Memory B cell (primary cell): ENCODE measurements at places on chromosomes 16 and 17.

DNA sequence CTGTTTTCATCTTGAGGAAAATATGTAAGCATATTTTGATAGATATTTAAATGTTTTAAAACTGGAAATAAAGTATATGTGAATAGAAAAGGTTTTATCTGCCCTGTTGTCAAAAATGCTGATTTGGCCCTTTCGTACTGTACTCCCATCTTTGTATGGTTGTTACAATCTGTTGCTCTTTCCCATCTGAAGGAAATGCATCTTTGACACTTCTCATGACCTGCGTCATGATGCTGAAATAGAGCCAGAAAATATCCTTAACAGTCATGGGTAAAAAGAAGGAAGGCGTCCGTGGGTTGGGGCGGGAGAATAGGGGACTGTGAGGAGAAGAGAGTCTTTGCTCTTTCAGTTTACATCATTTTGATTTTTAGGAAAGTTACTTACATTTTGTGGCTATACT is 327.7 kb downstream of the BCAS3 start:
- no peak for DNase-seq
- H3K4me1 ChIP-seq = no peaks in the 10 kb centered on the region
- H3K4me3 ChIP-seq = no peak overlapping the region

GRCh38 chr17:28598799-28599310 is at the start of gene SPAG5:
TSS of gene SPAG5 (minus strand) at chr17:28599025. CDS start at chr17:28598946, 79 bp downstream.
- H3K27me3 ChIP-seq = no peaks in the 10 kb centered on the region
- peak within 1 kb of the TSS; percentile 95 for H3K4me3 ChIP-seq
- peaks cover 20% of the 10 kb centered on the region for H3K4me1 ChIP-seq
- DNase-seq = peak; percentile 93
- H3K27ac ChIP-seq = peak within 1 kb of the TSS; percentile 98

DNA sequence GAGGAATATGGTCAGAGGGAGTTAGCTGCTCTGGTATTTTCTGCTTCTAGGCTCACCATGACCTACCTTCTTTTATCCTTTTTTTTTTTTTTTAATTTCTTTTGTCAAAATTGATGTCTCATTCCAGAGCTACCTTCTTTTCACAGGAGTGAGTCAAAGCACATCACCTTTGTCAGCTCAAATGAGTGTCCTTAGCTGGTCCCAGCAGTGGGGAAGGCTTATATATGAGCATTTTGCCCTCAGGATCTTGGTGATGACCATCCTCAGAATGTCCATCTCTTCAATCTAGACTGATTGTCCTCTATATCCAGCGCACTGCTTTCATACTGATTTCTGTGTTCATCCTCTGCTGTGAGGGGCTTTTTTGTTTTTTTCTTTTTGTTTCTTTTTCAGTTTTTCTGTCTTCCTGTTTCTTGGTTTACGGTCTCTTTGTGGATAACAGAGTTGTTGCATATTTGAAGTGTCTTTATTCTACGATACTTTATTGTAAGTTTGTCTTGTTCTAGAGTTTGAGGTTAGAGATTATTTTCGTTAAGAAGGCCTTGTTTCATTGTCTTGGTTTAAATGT is 24.9 kb downstream of the CBFB start:
- no peaks in the 10 kb centered on the region for H3K27me3 ChIP-seq
- peaks cover 19% of the 10 kb centered on the region for H3K4me1 ChIP-seq
- peak overlapping the region; percentile 9 for H3K27ac ChIP-seq
- H3K36me3 ChIP-seq = peaks cover 18% of the 10 kb centered on the region

DNA sequence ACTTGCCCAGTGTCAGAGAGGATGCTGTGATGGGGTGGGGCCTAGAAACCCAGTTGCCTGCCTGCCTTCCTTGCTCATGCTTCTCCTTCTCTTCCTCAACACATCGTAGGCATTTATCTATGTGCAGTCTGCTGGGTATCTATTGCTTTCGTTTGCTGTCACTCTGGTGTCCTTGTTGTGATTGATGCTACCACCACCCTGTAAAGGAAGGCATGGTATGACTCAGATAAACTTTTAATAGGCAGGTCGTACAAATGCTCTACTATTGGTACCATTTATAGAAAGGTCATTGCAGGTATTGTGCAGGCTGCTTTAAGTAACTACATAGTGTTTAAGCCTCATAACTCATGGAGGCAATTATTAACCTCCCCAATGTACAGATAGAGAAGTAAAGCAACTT is 368.9 kb downstream of the UTP18 start:
- no peak overlapping the region for H3K27ac ChIP-seq
- H3K36me3 ChIP-seq = no peaks in the 10 kb centered on the region
- H3K4me3 ChIP-seq = no peak overlapping the region
- H3K4me1 ChIP-seq = no peaks in the 10 kb centered on the region

GRCh38 chr17:75774471-75774990 is 9.5 kb upstream of the GALK1 start:
- peaks cover 13% of the 10 kb centered on the region for H3K36me3 ChIP-seq
- H3K27ac ChIP-seq = no peak overlapping the region
- DNase-seq = no peak
- no peaks in the 10 kb centered on the region for H3K27me3 ChIP-seq

DNA sequence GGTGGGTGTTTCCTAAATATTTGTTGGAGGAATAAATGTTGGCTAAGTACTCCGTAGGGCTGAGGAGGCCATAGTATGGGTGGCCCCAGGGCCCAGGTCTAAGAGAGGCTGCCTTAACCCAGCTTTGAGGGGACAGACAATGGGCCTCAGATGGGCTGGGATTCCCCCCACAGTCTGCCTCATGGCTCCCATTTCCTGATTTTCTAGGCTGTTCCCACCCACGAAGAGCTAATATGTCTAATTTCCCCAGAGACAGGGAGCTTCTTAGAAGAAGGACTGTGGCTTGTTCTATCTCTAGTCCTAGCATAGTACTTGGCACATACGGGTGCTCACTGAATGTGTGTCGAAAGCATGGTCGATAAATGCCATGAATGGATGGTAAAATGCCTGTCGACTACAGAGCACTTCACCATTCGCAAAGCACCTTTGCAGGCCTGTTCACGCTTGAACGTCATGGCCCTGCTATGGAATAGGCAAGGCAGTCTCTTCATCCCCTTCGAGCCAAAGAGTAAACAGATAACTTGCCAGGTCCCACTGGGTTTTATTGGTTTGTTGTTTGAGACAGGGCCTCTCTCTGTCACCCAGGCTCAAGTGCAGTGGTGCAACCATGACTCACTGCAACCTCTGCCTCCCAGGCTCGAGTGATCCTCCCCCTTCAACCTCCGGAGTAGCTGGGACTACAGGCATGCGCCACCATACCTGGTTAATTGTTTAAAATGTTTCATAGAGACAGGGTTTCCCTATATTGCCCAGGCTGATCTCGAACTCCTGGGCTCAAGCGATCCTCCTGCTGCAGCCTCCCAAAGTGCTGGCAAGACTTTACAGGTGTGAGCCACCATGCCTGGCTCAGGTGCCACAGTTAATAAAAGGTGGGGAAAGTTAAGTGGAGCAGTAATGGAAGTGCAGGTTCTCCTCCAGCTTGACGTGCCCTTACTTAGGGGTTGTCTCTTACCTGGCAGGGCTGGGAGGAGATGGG is 9.7 kb downstream of the CHAD start:
- H3K4me3 ChIP-seq = no peak overlapping the region
- no peak for DNase-seq
- no peak overlapping the region for H3K27ac ChIP-seq
- H3K27me3 ChIP-seq = no peaks in the 10 kb centered on the region

- no peak for DNase-seq
- H3K4me3 ChIP-seq = no peak overlapping the region
- no peaks in the 10 kb centered on the region for H3K4me1 ChIP-seq
- H3K36me3 ChIP-seq = no peaks in the 10 kb centered on the region
- H3K27ac ChIP-seq = no peak overlapping the region
These were observed 148.3 kb upstream of the IRX3 start for GRCh38 chr16:54434859-54435258.

GRCh38 chr17:72617557-72617956 is 474.9 kb downstream of the SLC39A11 start:
- no peak overlapping the region for H3K4me3 ChIP-seq
- no peaks in the 10 kb centered on the region for H3K36me3 ChIP-seq
- no peak overlapping the region for H3K27ac ChIP-seq
- peaks cover 20% of the 10 kb centered on the region for H3K27me3 ChIP-seq
- H3K4me1 ChIP-seq = peaks cover 10% of the 10 kb centered on the region

- no peak overlapping the region for H3K27ac ChIP-seq
- H3K4me3 ChIP-seq = no peak overlapping the region
- no peak for DNase-seq
- H3K36me3 ChIP-seq = peaks cover 2% of the 10 kb centered on the region
- H3K4me1 ChIP-seq = no peaks in the 10 kb centered on the region
- peaks cover 15% of the 10 kb centered on the region for H3K27me3 ChIP-seq
These were observed 32.2 kb upstream of the SRCIN1 start for GRCh38 chr17:38637951-38638350.

GRCh38 chr17:34582185-34582900 is 3.0 kb downstream of the TMEM132E start:
- no peak for DNase-seq
- H3K36me3 ChIP-seq = no peaks in the 10 kb centered on the region
- H3K4me3 ChIP-seq = no peak overlapping the region
- H3K27ac ChIP-seq = no peak overlapping the region

DNA sequence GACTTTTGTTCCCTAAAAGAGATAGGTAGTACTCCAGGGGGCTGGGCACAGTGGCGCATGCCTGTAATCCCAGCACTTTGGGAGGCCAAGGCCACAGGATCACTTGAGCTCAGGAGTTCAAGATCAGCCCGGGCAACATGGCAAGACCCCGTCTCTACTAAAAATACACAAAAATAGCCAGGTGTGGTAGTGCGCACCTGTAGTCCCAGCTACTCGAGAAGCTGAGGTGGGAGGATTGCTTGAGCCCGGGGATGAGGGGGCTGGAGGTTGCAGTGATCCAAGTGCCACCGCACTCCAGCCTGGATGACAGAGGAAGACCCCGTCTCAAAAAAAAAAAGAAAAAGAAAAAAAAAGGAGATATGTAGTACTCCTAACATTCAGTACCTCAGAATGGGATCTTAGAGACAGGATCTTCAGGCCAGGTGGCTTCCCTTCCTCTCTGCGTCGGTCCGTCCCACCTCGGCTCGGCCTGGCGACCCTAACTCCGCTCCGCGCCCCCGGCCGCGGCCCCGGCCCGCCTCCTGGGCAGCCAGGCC is 89.6 kb downstream of the CDC27 start:
- DNase-seq = no peak
- H3K36me3 ChIP-seq = peaks cover 3% of the 10 kb centered on the region
- peak overlapping the region; percentile 93 for H3K27ac ChIP-seq
- H3K4me1 ChIP-seq = peaks cover 22% of the 10 kb centered on the region

DNA sequence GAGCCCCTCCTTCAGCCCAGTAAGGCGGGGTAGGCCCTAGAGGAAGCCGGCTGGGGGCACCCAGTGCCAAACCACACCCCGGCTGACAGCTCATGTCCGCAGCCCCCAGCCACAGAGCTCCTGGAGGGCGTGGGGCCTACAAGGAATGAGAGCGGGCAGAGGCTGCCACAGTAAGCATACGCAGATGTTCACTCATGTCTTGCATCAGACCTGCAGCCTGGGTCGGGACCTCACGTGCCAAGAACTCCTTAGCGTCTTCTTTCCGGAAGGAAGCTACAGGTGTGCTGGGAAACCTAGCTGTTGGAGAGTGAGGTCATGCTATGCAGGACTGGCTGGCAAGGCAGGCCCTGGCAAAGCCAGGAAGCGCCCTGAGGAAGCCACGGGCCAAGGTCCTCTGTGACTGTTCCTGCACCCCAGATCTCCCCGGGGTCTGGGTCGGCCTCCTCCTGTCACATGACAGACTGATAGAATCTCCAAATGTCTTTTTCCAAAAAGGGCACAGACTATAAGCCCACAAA is 1.6 kb downstream of the ZNF598 start:
- H3K4me3 ChIP-seq = peak overlapping the region; percentile 71
- no peaks in the 10 kb centered on the region for H3K27me3 ChIP-seq
- DNase-seq = no peak
- H3K36me3 ChIP-seq = no peaks in the 10 kb centered on the region
- H3K27ac ChIP-seq = peak overlapping the region; percentile 26

DNA sequence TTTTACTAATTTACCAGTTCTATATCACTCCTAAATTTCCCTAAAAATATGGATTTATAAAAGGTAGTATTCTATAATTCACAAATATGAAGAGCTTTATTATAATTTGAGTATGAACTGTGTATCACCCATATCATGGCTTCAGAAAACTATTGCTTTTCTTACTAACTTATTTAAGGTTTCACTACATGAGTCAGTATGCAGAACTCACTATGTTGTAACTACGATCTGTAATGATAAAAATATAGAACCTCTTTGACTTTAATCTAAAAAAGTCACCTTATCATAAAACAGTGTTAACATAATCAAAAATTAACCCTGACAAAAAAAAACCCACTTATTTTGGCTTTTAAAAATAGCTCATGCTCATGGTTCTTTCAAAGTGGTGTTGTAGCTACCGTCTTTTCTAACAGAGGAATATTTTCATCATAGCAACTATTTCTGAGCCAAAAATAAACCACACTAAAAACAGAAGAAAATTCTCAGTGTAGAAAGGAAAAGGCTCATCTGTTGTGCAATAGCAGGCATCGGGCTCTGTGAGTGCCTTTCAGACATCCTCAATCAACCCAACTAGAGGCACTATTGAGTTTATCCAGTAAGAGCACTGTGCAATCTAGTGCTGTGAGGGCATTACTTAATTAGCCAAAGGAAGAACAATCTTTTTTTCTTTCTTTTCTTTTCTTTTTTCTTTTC is 42.1 kb downstream of the ITGAM start:
- peaks cover 20% of the 10 kb centered on the region for H3K36me3 ChIP-seq
- DNase-seq = no peak
- peaks cover 20% of the 10 kb centered on the region for H3K4me1 ChIP-seq
- H3K27me3 ChIP-seq = no peaks in the 10 kb centered on the region
- H3K27ac ChIP-seq = no peak overlapping the region
- no peak overlapping the region for H3K4me3 ChIP-seq

DNA sequence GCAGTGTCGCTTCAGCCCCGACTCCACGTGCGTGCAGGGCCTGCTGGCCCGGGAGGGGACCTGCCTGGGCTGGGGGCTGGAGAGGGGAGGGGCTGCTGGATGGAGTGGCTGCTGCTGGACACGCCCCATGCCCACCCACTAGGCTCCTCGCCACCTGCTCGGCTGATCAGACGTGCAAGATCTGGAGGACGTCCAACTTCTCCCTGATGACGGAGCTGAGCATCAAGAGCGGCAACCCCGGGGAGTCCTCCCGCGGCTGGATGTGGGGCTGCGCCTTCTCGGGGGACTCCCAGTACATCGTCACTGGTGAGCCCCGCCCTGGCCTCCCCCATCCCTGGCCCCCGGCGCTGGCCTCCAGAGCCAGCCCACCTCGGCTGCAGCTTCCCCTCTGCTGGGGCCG is 2.4 kb downstream of the BRICD5 start:
- peaks cover 23% of the 10 kb centered on the region for H3K4me1 ChIP-seq
- DNase-seq = no peak
- no peaks in the 10 kb centered on the region for H3K27me3 ChIP-seq
- peaks cover 12% of the 10 kb centered on the region for H3K36me3 ChIP-seq
- H3K4me3 ChIP-seq = no peak overlapping the region
- no peak overlapping the region for H3K27ac ChIP-seq

- peaks cover 21% of the 10 kb centered on the region for H3K4me1 ChIP-seq
- H3K27me3 ChIP-seq = no peaks in the 10 kb centered on the region
- peak overlapping the region; percentile 92 for H3K4me3 ChIP-seq
- H3K27ac ChIP-seq = peak overlapping the region; percentile 97
These were observed 1.8 kb downstream of the MGRN1 start for GRCh38 chr16:4626396-4626795.
